Activated CD4-positive, alpha-beta T cell treated with anti-CD3 and anti-CD28 coated beads, Interleukin-2, amount 10 ng/mL, durations not matched to agents 7 days and 5 days (primary cell): ENCODE measurements at places on chromosomes 2 and 18. TPM values are rescaled to one million over a fixed set of nuclear protein-coding genes. Genes with fewer than 3 reads are reported as not detected.
A peak's percentile ranks its signal among the peaks of the same experiment; 100 is the strongest.

The FEV gene
- not detected for total RNA-seq

The APCDD1 gene
- not detected for total RNA-seq

The SLC30A3 gene
- 0.23 TPM for total RNA-seq

The POTEF gene
- not detected for total RNA-seq

The TMEM163 gene
- total RNA-seq: not detected

DNA sequence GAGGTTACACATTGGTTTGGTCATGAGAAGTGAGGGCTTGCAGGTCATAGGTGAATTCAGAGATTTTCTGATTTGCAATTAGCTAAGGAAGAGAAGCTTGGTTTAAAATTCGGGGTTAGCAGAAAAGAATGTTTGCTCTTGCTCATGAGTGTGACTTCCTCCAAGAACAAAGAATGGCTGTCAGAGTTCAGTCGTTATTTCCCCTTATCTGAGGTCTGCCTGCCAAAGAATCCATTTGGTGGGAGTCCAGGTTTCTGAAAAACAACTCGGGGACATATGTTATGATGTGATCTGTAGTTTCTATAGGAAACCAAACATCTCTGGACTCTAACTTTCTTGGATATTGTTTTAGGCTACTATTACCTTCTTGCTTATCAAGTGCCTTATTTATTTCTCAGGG is 3.2 kb upstream of the UGT1A6 start:
- H3K27me3 ChIP-seq: peaks cover 6% of the 10 kb centered on the region
- no peak for DNase-seq
- H3K27ac ChIP-seq: no peak overlapping the region
- H3K4me1 ChIP-seq: no peaks in the 10 kb centered on the region

GRCh38 chr18:44821924-44822323 is 141.2 kb downstream of the SETBP1 start:
- H3K27ac ChIP-seq: no peak overlapping the region
- H3K4me3 ChIP-seq: no peak overlapping the region
- no peaks in the 10 kb centered on the region for H3K36me3 ChIP-seq
- H3K27me3 ChIP-seq: peaks cover 29% of the 10 kb centered on the region

GRCh38 chr2:137157851-137158250 is 392.5 kb downstream of the THSD7B start:
- H3K27me3 ChIP-seq: no peaks in the 10 kb centered on the region
- no peak for DNase-seq
- no peaks in the 10 kb centered on the region for H3K4me1 ChIP-seq
- no peaks in the 10 kb centered on the region for H3K36me3 ChIP-seq
- no peak overlapping the region for H3K27ac ChIP-seq
- no peak overlapping the region for H3K4me3 ChIP-seq

DNA sequence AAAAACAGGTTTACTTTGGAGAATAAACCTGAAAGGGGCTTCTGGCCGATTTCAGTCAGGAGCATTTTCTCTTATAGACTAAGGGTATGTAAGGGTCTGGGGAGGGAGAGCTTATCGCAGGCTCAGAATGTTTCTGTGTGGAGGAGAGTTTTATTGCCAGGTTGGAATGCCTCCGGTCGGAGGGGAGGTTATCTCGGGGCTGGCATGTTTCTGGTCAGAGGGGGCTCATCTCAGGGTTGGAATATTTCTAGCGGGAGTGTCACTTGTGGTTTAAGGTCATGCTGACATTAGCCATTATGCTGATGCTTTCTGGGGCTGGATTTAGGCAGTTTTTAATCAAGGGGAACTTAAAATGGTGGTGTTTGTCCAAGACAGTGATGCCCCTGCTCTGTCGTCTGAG is 333.6 kb downstream of the METTL4 start:
- DNase-seq: no peak
- H3K4me1 ChIP-seq: no peaks in the 10 kb centered on the region
- no peak overlapping the region for H3K27ac ChIP-seq
- H3K4me3 ChIP-seq: no peak overlapping the region

DNA sequence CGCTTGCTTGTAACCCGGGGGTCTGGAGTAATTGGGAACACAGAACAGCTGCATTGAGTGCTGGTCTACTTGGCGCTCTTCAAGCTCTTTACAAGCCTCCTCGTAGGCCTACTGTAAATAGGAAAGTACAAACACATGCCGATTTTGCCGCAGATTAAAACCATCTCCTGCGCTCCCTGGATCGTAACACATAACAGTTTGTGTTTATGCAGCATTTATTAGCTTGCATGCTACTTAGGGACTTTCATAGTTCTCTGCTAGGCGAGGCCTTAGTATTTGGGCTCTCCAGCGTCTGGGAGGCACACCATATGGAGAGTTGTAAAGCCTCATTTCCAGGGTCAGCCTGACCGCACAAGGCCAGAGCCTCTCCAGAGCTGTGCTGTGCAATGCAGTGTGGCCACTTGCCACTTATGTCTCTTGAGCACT is 84.0 kb upstream of the HAAO start:
- no peaks in the 10 kb centered on the region for H3K27me3 ChIP-seq
- peaks cover 3% of the 10 kb centered on the region for H3K4me1 ChIP-seq
- no peaks in the 10 kb centered on the region for H3K36me3 ChIP-seq

- no peak for DNase-seq
- H3K36me3 ChIP-seq: peaks cover 12% of the 10 kb centered on the region
- H3K4me1 ChIP-seq: peaks cover 36% of the 10 kb centered on the region
- H3K4me3 ChIP-seq: no peak overlapping the region
Observed at GRCh38 chr18:2894841-2895370, 48.1 kb downstream of the EMILIN2 start.

GRCh38 chr2:102301867-102302362 is 9.4 kb upstream of the IL1RL1 start:
- H3K27me3 ChIP-seq: peaks cover 7% of the 10 kb centered on the region
- peaks cover 3% of the 10 kb centered on the region for H3K36me3 ChIP-seq

DNA sequence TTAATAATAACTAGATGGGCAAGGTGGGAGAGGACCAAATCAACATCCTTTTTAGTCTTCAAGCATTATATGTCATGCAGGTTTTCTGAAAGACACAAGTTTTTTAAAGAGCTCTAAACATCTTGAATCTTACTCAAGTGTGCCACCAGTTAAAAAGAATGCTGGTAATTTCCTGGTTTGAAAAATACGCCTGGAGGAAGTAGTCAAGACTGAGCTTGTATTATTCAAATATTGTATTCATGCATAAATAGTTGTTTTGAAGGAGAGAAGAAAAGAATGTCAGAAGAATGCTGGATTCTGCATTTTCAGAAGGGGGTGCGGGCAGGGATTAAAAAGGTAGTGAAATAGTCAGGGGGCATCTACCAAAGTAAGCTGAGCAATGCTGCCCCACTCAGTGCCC is 90.7 kb downstream of the WDPCP start:
- H3K27me3 ChIP-seq: no peaks in the 10 kb centered on the region
- no peaks in the 10 kb centered on the region for H3K4me1 ChIP-seq
- H3K27ac ChIP-seq: no peak overlapping the region

DNA sequence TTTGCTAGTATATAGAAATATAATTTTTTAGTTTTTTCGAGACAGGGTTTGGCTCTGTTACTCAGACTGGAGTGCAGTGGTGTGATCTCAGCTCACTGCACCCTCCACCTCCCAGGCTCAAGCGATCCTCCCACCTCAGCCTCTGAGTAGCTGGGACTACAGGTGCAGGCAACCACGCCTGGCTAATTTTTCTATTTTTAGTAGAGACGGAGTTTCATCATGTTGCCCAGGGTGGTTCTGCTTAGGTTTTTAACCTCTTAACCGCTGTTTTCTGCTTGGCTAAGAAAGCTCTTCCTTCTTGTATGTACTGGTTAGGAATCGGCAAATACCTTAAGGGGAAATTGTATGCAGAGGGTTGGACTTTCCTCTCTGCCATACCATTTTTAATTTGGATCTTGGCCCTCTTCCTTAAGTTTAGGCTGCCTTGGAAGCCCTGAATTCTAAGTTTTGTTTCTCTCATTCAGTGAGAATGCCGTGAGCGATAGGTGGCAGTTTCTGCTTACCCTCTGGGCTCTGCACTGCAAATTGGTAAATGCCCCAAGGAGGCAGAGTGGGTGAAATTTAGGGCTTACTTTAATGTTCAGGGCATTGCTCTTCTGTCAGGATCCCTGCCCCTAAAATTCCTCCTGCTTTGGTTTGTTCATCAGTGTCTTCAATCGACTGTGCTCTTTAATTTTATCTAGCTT is 32.3 kb downstream of the EML6 start:
- H3K36me3 ChIP-seq: no peaks in the 10 kb centered on the region
- peaks cover 2% of the 10 kb centered on the region for H3K4me1 ChIP-seq
- H3K27me3 ChIP-seq: peaks cover 10% of the 10 kb centered on the region
- H3K27ac ChIP-seq: no peak overlapping the region
- H3K4me3 ChIP-seq: no peak overlapping the region

GRCh38 chr2:214410918-214411554 is at the start of gene VWC2L:
VWC2L (plus strand) TSS chr2:214411054; CDS start chr2:214414194, 3,140 bp downstream.
- no peak within 1 kb of the TSS for H3K27ac ChIP-seq
- no peaks in the 10 kb centered on the region for H3K4me1 ChIP-seq
- H3K4me3 ChIP-seq: no peak within 1 kb of the TSS
- no peaks in the 10 kb centered on the region for H3K27me3 ChIP-seq
- peak; percentile 39 for DNase-seq
- H3K36me3 ChIP-seq: no peaks in the 10 kb centered on the region

GRCh38 chr2:113219525-113219888 is 45.7 kb downstream of the PSD4 start:
- H3K27ac ChIP-seq: no peak overlapping the region
- no peaks in the 10 kb centered on the region for H3K36me3 ChIP-seq
- peaks cover 3% of the 10 kb centered on the region for H3K27me3 ChIP-seq
- peaks cover 26% of the 10 kb centered on the region for H3K4me1 ChIP-seq
- H3K4me3 ChIP-seq: no peak overlapping the region

DNA sequence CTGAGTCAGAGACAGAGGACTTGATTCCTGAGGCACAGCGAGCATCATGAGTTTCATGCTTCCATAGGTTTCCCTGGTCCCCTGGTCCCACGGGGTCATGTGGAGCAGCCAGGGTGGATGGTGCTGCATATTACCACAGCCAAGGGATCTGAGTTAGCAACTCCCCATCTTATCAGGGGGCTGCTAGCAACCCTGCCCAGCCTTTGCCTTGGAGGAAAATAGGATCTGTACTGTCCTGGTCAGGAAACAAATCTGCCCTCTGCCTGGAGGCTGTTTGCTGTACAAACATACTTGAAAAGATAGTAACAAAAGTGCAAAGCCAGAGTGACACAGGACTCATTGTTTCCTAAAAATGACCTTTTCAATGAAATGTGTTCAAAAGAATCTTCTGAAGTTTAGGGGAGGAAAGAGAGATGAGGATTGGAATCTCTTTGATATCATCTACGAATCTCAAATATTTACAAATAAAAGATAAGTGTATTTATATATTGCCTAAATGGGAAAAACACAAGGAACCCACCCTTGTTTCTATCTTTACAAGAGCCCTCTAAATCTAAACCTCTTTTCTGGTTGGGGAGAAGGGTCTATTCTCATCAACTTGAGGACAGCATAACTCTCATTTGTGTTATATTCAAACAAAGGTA is 194.8 kb downstream of the CD226 start:
- no peaks in the 10 kb centered on the region for H3K27me3 ChIP-seq
- H3K36me3 ChIP-seq: peaks cover 49% of the 10 kb centered on the region
- no peak for DNase-seq
- no peak overlapping the region for H3K27ac ChIP-seq
- no peak overlapping the region for H3K4me3 ChIP-seq
